ENCODE measurements at places on chromosomes 7 and 10.

DNA sequence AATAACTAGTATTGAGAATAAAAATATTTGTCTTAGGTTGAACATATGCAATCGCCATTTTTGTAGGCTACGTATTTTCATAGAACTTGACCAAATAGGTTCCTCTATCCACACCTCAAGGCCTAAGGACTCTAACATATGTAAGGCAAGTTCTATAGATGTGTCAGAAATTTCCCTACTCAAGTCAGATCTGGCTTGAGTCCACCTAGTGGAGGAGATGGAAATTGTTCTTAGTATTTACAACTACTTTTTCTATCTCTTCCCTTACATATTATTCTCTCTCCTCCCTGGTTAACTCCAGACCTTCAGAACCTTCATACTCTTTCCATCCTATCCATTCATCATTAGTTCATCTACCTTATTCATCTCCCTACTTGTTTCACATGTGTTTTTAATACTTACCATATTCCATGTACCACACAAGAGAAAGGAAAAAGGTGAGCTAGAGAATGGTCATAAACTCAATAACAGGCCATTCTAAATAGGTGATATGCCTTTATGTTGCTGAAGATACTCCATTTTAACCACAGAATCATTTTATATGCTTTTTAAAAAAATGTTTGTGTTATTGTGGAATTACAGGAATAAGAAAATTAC is 174.5 kb upstream of the HDAC9 start:
- DNase-seq: peak; percentile 49

DNA sequence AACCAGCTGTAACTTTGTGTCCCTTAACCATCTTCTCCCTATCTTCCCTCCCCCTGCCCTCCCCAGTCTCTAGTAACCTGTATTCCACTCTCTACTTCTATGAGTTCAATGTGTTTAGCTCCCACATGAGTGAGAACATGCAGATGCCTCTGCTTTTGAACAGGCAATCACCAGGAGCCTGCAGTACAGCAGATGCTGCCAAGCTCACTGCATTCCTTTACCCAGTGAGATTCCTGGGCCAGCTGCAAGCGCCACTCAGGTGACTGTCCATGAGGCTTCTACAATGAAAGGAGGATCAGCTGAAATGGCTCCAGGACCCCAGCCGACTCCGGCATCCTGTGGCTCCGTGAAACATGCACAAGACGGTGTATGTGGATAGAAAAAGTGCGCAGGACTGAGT is 15.7 kb downstream of the GRID1 start:
- no peak for DNase-seq

DNA sequence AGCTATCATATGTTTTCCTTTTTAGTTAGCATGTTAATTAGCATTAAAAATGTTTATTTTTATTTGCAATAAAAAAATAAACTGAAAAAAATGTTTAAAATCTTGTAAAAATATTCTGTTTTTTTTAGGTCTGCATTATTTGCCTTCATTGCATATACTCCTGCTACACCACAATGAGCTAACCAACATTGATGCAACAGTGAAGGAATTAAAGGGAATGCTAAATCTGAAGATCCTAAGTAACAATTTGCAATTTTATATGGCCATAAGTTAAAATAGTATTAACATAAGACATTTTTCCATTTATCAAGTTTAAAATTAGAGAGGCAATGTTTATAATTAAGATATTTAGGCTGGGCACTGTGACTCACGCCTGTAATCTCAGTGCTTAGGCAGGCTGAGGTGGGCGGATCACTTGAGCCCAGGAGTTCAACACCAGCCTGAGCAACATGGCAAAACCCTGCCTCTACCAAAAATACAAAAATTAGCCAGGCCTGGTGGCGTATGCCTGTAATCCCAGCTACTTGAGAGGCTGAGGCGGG is 32.2 kb downstream of the LRRC72 start:
- no peak for DNase-seq

GRCh38 chr7:25860275-25861163 is 291.5 kb upstream of the NFE2L3 start:
- peak; percentile 49 for DNase-seq

DNA sequence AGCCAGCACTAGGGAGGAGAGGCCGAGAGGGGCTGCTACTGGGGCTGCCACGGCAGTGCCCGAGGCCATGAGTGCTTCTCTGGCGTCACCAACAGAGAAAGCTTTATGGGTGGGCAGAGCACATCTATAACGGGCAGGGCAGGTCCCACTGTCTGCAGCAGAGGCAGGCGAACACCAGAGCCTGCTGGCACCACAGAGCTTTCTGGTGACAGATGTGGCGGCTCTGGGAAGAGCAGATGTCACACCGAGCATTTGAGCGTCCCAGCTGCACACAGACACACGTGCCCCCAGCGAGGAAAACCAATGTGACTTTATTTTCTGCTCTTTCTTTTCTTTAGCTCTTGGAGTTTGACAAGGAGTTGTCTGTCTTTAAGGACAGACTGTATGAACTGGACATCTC is 20.5 kb downstream of the NKX6-2 start:
- DNase-seq: no peak

- peak; percentile 48 for DNase-seq
Measured at GRCh38 chr10:123858077-123858681, 33.4 kb downstream of the CPXM2 start.

GRCh38 chr7:142152076-142152475 is 40.6 kb downstream of the MGAM2 start:
- DNase-seq: no peak

DNA sequence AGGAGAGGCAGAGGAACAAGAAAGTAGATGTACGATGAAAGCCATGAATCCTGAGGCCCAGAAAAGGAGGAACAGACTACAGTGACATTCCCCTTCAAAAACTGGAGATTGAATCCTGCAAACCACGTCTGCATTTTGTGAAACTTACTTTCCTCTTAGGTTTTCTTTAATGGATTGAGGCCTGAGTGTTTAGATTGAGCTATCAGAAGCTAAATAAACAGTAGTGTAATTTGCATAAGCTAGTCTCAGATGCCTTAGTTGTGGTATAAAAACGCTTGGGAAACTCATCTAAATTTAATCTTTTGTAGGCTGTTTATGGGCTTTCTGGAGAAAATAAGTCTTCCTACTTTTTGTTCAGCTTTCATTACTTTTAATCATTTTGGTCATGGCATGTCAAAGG is 94.8 kb upstream of the HDAC9 start:
- DNase-seq: no peak

- DNase-seq: no peak
Measured at GRCh38 chr10:92208157-92208720, 82.6 kb downstream of the CPEB3 start.

- DNase-seq: no peak
Measured at GRCh38 chr10:132385389-132385667, 11.7 kb upstream of the PWWP2B start.

DNA sequence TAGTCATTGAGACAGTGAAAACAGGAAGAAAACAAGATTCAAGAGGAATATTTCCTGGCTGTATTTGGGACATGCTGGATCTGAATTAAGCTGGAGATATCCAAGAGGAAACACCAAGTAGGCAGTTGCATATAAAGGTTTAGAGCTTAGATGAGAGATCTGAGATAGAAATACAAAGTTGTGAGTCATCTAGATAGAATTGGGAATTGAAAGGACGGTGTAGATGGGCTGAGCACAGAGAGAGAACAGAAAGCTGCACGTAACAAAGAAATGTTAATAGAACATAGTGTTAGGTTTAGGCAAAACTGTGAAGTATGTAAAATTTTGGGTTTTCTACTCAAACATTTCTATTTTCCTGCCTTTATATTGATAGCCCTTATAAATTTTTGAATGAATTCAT is 218.5 kb upstream of the TMEM196 start:
- DNase-seq: peak; percentile 1

DNA sequence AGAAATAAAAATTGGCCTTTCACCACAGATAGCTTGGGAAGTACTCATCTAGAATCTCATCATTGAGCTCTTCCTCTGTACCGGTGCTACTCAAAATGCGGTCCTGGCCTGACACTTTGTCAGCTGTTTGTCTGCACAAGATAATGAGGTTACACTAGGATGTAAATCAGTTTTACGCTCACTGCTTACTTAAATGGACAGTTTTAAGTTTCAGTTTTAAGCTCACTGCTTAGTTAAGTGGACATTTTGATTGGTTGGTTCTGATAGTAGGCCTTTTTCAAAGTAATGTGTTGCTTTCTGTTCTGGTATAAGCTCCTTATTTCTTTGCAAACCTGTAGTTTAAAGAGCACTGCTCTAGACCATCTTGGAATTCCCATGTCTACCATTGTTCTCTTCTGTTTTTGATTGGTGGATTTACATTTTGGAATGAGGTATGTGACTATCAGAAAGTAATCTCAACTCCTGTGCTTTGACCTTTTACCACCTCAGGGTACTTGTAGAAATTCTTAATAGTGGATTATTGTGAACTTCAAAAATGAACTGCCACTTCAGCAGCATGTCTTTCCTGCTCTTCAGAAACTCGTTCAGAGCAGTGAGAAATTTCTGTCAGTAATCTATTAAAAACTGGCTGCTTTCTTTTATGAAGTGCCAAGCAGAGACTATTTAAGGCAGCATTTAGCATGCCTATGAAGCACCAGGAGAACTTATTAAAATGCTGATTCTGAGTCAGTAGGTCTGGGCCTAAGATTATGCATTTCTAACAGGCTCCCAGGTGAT is 55.0 kb downstream of the C1GALT1 start:
- DNase-seq: no peak

DNA sequence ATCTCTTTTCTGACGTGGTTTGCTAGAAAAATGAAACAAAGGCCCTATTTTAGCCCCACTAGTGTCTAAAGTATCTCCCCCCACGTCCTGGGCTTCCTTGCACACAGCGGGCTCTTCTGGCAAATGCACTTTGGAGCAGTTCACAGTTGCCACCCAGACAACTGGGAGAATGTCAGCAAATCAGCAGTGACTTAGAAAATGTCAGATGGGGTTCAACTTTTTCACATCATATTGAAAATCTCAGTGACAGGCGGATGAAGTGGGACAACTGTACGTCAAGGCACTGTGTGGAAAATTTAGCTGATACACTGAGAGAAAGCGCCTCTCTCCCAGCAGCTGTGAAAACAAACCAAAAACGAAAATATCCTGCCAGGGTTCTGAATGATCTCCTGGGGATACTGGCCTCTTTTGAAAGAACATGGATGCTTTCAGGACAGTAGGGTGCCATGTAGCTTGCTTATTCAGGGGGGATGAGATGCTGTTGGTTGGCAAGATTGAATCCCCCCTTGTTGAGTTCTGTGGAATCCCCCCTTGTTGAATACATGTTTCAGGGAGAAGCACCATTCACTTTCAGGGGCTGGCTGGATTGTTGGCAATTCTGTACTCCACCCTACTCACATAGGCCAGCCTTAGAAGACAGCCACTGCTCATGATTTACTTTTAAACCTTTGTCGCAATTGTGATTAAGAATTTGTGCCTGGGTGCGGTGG is 372.8 kb upstream of the CELF2 start:
- DNase-seq: no peak

- DNase-seq: no peak
Measured at GRCh38 chr7:86485827-86486226, 157.9 kb upstream of the GRM3 start.

DNA sequence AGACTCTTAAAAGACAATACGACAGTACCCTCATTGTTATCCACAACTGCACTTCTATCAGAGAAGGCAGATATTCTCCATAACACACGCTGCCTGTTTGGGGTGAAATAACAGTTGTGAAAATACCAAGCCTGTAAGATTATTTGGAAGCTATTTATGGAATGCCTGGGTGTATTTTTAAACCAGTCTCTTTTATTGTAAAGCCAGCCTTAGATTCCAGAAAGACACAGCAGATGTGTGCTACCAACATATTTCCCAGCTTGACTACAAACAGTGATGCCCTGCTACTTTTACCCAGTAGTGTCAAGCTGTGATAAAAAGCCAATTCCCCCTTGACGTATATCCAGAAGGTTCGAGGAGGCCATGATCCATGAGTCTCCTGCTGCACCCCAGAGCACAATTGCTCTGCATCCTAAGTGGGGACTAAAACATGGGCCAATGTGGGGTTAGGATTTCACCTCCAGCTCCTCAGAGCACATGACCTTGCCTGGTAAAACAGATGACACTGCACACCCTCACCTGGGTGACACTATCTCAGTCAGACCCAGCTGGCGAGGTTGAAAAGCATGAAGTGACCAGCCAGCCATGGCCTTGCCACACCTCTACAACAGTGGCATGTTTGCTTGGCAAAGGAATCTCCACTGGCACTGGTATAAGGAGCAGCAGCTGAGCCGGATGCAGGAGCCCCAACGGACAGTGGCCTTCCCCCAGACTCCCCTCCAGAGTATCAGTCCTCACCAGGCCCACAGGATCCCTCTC is 62.2 kb downstream of the GFRA1 start:
- DNase-seq: peak; percentile 20

DNA sequence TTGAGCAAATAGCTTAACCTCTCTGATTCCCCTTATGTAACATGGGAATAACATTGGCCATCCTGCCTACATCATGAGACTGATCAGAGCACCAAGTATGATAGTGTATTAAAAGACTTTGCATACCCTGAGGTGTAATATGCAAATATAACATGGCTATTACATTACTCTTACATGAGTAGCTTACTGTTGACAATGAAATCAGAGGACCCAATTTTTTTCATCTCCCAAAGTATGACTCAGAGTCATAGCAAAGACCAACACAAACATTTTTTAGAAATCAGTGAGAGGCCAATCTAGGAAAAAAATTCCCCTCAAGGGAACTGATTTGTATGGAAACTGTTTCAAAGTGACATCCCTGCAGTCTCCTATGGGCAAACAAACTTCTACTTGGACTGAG is 47.0 kb upstream of the TMEM140 start:
- DNase-seq: peak; percentile 47

GRCh38 chr7:98309566-98309965 is 28.1 kb downstream of the BRI3 start:
- no peak for DNase-seq

DNA sequence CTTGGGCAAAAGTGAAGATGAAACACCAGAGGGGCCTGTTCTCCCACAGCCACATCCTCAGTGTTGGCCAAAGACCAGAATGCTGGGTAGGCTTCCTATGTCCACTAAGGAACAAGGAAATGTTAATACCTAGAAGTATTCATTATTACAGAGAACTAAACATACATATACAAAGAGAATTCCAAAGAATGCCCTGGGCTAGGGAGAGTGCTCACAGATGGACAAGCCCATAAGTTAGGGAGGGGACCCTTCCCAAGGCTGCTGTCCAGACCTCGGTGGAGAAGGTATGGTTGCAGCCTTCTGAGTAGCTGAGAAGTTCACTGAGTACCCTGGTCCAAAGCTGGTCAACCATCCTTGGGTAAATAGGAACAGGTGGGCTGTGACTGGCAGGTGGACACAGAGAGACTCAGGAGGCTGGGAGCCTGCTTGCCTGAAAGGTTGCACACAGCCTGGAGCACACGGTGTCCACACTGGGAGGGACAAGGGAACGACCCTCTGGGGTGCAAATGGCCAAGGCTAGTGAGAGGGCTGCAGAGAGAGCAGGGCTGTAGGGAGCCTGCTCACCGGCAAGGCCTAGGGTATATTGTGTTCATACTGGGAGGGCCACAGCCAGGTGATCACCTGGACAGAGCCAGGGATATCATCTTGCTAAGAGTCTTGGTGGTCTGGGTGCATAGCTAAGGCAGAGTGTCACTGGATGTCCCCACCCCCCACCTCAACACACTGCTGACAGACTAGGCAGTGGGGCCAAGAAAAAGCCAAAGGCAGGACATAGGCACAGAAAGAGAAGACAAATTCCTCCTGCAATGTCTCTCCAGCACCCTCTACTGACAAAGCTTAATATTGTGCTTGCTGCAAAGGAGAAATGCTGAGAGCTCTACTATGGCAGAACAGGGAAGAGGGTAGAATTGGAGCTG is 40.3 kb downstream of the CPVL start:
- DNase-seq: peak; percentile 57

- peak; percentile 15 for DNase-seq
Measured at GRCh38 chr7:87370660-87371180, 25.3 kb downstream of the CROT start.

GRCh38 chr10:31906039-31906438 is 22.6 kb downstream of the ARHGAP12 start:
- peak; percentile 15 for DNase-seq

Measured in EL (cell line).